Temporal lobe (tissue), 4 donors: ENCODE measurements at places on chromosomes 2 and 18. TPM values are rescaled to one million over a fixed set of nuclear protein-coding genes. Genes with fewer than 3 reads are reported as not detected.

PCGF1 gene
- 4.9 TPM for total RNA-seq

IL36G gene
- total RNA-seq, result not detected

NT5DC4 gene
- total RNA-seq, result not detected

PTMA gene
- total RNA-seq, result 458 TPM

ALPP gene
- total RNA-seq, result not detected

RND3 gene
- 116 TPM for total RNA-seq

LYG1 gene
- 0.74 TPM for total RNA-seq

TTC31 gene
- 9.1 TPM for total RNA-seq

RSAD2 gene
- 2.0 TPM for total RNA-seq

MARCHF4 gene
- 19.2 TPM for total RNA-seq

GNAL gene
- total RNA-seq, result 80.6 TPM

ASB18 gene
- total RNA-seq, result not detected

CXCR1 gene
- not detected for total RNA-seq

SULT1C2 gene
- 0.98 TPM for total RNA-seq

C2orf81 gene
- 1.2 TPM for total RNA-seq
